ENCODE measurements at places on chromosomes 1 and 21.

- peak; percentile 34 for DNase-seq
Measured at GRCh38 chr1:1906185-1907097, 8.6 kb upstream of the CALML6 start.

GRCh38 chr1:183363972-183364371, 54.2 kb downstream of the NMNAT2 start:
- DNase-seq: no peak

- no peak for DNase-seq
Measured at GRCh38 chr1:204161609-204162493, 4.3 kb downstream of the REN start.

GRCh38 chr21:44357064-44357837, 3.8 kb downstream of the TRPM2 start:
- no peak for DNase-seq

DNA sequence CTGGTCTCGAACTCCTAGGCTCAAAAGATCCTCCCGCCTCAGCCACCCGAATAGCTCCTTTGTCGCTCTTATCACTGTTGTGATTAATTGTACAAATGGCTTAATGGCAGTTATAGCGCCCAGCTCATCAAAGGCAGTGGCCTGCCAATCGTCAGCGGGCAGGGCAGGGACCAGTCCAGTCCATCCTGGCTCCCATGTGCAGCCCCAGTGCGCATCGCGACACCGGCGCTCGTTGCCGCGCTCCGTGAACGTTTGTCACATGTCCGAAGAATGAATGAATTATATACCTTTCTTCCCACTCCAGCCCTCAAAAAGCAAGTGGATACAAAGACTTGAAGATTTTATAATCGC, 18.4 kb downstream of the MTX1 start:
- DNase-seq: no peak

- no peak for DNase-seq
Measured at GRCh38 chr1:104874044-104874443, 1124.3 kb downstream of the AMY1C start.

- no peak for DNase-seq
Measured at GRCh38 chr1:1432274-1432950, 3.1 kb upstream of the VWA1 start.

DNA sequence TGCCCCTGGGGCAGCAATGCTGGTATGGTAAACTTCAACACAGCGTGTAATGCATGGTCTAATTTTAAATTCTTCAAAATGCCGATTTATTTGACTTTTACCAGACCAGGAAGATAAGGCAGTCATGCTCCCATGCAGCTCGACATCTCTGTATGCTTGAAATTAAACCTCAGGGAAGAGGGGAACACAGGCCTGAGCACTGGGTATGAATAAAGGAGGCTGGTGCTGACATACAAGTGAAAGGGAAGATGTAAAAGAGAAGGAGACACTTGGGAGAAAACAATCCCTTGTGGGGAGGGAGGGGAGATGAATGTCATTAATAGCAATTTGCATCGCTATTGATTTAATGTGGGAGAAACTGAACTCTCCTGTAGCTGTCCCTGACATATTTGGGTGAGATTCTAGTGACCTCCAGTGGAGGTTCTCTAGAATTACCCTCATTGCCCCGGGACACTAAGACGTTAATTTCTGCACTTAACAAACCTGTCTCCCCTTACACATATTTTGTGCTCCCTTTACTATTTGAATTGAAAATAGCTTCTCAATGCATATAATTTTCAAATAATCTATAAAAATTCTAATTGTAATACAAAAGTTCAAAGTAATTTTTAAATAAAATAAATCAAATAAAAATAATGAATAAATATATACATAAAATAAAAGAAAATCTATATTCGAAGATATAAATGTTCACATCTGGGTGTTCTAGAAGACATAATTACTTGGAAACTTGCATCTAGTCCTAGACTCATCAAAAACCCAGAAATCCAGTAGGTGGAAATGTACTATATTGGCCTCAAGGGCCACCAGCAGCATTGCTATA, 283.1 kb downstream of the LMX1A start:
- peak; percentile 8 for DNase-seq

DNA sequence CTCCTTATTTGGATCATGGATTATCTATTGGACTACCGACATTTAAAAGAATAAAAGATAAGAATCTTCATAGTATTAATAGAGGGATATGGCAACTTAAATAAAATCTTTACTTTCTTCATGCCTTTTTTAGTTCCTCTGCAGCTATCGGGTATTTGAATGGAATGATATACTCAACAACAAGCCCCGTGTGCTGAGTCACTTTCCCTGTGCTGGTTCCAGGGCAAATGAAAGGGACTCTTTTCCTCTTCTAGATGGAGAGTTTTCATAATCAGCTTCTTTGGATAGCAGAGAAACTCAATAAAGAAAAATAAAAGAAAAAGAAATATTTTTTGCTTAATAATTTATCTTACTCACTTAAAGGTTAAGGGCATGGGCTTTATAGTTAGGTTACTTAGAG, 213.7 kb downstream of the LRRC40 start:
- DNase-seq: no peak

GRCh38 chr21:41970751-41971653, 17.2 kb upstream of the C2CD2 start:
- no peak for DNase-seq

- DNase-seq: no peak
Measured at GRCh38 chr21:35984654-35985361, 75.5 kb downstream of the SETD4 start.

GRCh38 chr1:24557711-24558131, 1.8 kb downstream of the NCMAP start:
- no peak for DNase-seq

DNA sequence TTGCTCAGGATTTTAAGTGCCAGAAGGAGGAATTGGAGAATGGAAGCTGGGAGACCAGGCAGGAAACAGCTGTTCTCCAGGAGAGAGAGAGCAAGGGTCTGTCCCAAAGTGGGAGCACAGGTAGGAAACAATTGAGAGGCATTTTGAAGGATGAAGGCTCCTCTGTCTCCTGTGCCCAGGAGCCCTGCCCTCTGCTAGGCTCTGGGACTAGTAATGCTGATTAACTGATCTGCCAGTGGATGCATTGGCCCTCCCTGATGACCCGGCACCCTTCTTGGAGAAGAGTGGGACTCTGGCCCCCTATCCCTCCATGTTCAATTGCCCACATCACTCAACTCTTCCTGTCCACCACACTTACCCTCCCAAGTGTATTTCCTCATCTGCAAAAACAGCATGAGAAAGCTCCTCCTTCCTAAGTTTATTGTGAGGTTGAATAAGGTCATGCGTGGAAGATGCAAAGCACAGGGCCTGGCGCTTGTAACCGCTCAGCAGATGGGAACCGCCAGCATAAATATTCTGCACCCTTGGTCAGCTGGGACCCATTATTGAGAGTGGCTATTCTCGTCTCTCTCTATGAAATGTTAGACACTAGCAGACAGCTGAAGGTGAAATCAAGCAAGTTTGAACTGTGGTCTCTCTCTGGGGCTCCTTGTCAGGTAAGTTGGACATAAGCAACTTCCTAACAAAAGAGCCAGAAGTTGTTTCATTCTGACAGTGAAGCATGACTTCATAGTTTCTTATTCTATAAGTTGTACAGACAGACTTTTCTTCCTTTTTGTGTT, 63.0 kb upstream of the ANGPTL1 start:
- no peak for DNase-seq

DNA sequence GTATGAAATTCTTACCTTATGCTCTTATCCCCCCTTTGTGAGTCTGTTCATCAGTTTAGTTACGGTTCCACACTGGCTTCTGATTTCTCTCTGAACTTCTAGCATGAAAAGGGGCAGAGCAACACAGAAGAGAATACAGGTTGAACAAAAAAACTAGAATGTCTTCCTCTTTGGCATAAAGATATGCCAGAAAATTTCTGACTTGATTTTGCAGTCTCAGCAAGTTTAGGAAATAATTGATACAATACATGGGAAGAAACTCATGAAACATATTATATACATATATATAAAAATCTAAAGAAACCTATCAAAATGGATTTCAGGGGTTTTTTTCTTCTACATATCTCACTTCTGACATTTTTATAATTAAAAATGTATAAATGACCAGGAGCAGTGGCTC, 27.0 kb downstream of the SH3GLB1 start:
- DNase-seq: no peak

GRCh38 chr1:116886291-116886878, 23.3 kb upstream of the PTGFRN start:
- no peak for DNase-seq

DNA sequence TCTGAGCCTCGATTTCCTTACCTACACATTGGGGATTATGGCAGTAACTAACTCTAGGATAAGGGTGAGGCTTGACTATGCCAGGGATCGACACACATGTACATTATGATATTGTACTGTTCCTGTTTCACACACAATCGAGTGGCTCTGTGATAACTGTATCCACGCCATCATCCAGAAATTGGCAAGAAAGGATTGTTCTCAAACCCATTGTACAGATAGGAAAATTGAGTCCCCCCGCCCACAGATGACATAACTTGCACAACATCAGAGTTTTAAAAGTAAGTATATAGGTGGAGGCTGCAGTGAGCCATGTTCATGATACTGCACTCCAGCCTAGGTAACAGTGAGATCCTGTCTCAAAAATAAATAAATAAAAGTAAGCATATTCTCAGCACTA, 3.8 kb downstream of the KANK4 start:
- no peak for DNase-seq

- no peak for DNase-seq
Measured at GRCh38 chr1:24442764-24443163, 27.2 kb downstream of the NIPAL3 start.

DNA sequence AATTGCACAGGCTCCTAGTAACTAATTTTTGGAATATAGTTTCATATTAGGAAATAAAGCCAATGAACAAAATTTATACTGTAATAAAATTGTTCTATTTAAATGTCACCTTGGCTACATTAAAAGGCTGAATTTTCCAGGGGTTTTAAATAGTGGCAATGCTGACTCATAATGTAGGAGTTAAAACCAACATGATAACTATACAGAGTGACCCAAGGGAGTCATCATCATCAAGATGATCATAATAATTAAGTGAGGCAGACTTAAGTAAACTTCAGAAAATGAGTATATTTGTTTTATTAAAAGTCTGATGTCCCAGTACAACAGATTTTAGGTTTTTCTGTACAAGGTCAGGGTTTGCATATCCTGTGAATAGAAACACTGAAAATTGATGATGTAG, 183.4 kb downstream of the PLPPR4 start:
- no peak for DNase-seq

DNA sequence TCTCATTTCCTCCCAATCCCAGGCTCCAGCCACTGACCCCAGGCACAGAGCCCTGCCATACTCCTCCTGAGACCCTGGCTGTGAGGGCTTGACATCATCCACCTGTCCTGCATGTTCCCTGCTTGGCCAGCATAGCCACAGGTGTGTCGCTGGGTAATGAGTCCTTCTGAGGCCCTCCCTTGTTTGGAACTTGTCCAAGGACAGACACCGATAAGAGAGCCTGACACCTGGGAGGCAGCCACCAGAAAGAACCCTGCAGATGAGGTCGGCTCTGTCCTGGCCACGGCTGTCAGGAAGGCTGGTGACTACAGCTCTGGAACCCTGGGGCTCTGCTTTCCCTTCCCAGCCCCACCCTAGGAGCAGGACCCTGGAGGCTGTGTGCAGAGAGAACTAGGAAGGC, 34.6 kb downstream of the TMEM63A start:
- DNase-seq: no peak

GRCh38 chr1:205449750-205450443, 5.9 kb downstream of the BLACAT1 start:
- no peak for DNase-seq

DNA sequence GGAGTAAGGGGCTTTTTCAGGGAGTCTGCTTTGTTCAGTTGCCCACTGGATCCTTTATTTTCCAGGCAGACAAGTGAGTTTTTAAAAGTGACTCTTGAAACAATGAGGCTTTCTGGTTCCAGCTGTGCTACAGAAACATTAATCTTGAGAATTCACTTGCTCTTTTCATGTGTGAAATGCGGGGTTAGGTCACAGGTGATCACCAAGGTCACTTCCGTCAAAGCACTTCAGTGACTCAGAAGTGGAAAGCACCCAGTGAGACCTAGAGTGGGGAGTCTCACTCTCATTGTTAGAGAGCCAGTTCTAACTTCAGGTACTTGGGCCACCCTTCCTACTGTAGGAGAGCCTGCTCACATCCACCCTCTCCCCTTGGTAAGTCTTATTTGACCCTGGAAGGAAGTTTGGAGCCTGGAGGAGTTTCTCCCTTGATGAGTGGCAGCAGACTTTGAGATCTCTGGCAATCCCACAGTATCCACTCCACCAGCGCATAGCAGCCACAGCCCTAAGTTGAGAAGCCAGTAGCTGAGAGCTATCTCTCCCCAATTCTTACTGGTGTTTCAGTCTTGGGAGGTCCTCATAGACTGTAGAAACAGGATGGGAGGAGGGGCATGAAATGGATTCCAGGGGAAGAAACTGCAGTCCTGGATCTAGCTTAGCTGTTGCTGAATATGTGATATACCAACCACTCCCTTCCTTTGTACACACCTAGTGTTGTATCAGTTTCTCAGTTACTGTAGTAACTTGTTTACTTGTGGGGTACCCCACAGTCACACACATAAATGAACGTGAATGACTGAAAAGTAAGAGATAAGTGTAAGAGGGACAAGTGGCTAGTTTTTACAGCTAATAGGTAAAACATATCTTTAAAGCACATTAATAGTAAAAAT, 3.1 kb downstream of the TACSTD2 start:
- DNase-seq: peak; percentile 20

DNA sequence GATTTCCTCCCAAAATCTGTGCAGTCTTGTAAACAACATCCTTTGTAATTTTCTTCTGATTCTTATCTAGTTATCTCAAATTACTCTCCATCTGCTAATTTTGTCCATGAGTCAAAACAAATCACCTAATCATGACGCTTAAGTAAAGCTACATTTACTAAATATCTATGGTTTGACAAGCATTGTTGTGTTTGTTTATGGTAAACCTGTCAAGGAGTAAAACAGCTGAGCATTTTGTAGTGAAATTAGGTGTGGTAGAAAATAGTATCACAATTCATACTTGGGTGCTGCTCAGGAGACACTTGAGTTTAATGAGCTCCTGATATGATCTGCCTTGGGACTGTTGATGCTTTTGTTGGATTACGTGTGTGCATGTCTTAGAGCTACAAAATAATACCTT, 11.6 kb downstream of the TIPRL start:
- DNase-seq: no peak

DNA sequence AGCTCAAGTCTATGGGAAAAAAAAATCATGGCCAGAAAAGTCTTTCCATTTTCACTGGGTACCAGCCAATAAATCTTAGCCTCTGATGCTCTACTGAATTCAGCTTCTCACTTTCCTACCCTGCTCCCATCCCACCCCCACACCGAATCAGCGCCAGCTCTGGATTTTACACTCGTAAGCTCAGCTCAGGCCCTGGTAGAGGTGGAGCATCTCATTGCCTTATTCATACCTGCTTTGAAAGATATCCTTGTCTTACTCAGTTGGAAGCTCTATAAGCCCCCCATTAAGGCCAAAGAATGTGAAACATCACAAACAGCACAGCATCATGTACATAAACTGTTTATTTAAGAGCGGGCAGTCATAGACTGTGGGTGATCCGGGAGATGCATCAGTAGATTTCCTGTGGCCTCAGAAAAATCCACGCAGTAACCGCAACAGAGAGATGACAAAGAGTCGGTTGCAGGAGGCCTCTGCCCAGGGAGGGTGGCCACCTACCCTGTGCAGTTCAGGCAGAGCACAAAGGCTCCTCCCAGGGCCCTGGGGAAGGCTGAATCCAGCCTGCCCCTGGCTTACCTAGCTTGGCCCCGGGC, 36.4 kb upstream of the ETS2 start:
- DNase-seq: no peak

- DNase-seq: no peak
Measured at GRCh38 chr1:239321877-239322276, 64.5 kb upstream of the CHRM3 start.

Data from T-helper 1 cell (primary cell).